ENCODE measurements at places on chromosomes 16 and 17.

DNA sequence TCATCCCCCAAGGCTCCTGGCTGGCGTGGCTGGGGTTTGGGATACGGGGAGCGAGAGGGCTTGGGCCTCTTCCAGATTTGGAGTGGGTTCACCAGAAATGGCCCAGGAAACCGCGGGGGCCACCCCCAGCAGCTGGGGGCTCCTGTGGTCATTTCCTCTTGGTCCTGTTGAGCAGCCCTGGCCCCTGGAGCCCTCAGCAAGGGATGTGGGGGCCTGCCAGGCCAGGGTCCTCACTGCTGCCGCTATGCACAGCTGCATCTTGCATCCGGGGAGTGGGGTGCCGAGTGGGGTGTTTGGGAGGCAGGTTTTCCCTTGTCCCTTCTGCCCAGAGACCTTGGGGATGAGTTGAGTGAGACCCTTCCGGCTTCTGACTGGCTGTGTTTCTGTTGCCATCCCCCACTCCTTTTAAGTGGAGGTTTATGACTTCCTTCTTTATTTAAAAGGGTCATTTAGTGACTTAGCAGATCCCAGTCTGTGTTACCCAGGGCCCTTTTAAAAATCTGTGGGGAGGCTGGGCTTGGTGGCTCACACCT lies 319.8 kb downstream of the SEC14L1 start:
- DNase-seq: no peak

DNA sequence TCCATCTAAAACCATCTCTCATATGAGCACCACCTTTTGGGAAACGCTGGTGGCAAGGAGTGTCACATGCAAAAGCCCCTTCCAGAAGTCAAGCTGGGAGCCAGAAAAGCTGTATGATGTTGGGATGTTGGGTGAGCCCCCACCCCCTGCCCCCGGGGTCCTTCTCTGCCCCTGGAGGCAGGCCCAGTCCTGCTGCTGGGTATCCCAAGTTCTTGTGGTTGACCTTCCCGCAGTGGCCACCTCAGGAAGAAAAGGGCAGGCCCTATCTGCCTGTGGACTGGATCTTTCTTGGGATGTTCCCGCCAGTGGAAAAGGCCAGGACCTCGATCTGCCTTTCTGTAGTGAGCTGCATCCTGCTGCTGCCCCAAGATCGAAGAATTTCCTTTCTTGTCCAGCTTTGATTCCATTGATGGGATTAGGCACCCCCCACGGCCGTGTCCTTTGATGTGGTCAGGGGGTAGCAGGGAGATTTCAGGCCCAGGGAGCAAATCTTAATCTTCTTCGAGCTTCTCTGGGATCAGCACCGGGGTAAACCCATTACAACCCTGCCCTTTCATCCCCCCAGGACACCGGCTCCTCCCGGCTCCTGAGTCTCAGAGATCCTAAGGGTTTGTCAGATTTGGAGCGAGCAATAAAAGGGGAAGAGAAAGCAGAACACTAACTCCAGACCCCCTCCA lies 165.6 kb downstream of the RAB11FIP4 start:
- no peak for DNase-seq

GRCh38 chr16:50668368-50669008 lies 12.6 kb downstream of the SNX20 start:
- DNase-seq: no peak

- DNase-seq: peak; percentile 49
Observed at GRCh38 chr17:1179818-1180742, at the start of gene ABR. TSS of gene ABR (minus strand) at chr17:1179981. CDS start at chr17:1179727, 254 bp downstream.

- DNase-seq: no peak
Observed at GRCh38 chr16:30710971-30711370, 12.0 kb downstream of the SRCAP start.

DNA sequence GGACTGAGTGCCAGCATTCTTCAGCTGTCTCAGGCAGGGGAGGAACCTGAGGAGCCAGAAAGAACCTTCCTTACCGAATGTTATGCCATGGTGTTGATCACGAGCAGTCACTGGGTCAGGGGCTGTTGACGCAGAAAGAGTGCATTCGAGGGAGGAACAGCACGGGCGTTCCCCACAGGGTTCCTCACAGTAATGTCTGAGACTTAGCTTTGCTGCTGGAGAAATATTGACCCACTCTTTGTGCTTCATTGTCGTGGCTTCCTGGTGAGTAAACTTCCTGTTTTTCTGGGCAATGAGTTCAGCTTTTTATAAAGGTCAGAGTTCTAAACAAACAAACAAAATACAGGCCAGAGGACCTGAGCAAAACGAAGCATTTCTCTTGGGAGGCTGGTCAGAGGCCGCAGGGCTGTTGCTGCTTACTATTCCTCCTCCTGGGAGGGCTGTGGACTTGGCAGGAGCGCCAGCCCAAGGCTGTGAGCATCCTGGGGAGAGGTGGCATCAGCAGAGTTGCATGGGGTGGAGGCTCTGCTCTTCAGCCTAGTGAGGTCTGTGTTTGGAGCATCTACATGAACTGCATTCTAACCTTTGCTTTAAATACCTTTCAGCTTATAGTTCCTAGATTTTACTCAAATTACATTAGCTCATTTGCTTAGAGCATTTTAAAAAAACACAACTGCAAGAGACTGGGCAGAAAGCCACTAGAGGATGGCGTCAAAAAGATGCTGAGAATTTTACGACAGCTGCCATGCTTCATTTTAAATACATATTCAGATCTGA lies 143.1 kb upstream of the CACNG5 start:
- no peak for DNase-seq

GRCh38 chr16:4500272-4500671 lies 24.1 kb downstream of the HMOX2 start:
- no peak for DNase-seq

- DNase-seq: no peak
Observed at GRCh38 chr16:9903-10665, 43.3 kb downstream of the POLR3K start.

GRCh38 chr16:21703589-21704174 lies 39.9 kb downstream of the OTOA start:
- no peak for DNase-seq
